NCI-H446 treated with DMSO at 0.1 percent for 48 hours (cell line): ENCODE measurements at places on chromosomes 3 and 15.

DNA sequence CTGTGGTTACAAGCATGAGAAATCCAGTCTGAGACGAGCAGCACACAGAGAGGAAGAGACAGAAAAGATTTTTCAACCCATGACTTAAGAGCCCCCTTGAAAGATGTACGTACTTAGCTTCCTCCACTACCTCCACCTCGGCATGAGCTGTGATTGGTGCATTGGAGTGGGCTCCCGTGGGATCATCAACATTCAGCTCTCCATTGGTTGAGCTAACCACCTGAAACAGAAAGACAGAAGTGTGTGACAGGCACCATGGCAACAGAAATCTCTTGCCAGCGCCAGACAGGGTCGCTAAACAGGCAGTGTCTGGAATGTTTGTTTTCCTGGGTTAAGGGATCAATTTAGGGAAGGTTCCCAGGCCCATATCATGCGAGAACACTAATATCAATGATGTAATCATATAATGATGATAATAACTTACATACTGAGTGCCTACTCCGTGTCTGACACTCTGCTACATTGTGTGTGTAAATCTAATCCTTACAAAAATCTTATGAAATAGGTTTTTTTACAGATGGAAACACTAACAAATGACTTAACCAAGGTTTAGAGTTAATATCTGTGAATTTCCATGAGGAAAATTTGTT lies 17.5 kb upstream of the PPIB start:
- DNase-seq = no peak

DNA sequence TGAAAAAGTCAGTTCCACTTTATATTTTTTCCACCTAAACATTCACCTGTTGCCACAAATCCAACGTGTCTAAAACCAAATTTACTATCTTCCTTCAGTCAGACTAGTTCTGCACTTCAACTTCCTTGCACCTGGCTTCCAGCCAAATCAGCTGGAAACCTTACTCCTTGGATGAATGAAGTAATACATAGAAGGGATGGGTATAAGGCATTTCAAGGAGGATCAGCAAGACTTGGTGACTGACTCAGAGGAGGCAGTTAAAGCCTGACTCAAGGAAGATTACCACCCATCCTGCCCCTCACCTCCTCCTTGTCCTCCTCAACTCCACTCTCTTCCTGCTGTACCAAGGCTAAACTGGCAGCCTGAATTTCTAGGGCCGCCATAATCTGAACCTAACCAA lies 37.1 kb downstream of the QTRT2 start:
- DNase-seq = no peak

- no peak for DNase-seq
Observed at GRCh38 chr15:27722102-27722501, 377.0 kb downstream of the OCA2 start.

DNA sequence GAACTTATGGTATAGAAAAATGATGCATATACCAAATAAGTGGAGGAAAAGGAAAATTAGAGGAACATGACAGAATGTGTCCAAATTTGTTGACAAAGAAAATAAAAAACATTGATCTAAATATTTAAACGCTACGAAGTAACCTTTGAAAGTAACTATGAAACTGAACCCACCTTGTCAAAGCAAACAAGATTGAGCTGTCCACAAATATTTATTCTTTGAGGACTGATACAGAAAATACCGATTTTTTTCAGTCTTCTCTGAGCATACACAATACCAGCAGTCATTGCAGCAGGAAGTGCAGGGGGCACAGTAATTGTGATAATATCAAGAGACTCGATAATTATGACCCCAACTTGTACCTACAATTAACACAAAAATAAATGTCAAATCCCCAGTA lies 40.0 kb downstream of the ATP13A3 start:
- no peak for DNase-seq

DNA sequence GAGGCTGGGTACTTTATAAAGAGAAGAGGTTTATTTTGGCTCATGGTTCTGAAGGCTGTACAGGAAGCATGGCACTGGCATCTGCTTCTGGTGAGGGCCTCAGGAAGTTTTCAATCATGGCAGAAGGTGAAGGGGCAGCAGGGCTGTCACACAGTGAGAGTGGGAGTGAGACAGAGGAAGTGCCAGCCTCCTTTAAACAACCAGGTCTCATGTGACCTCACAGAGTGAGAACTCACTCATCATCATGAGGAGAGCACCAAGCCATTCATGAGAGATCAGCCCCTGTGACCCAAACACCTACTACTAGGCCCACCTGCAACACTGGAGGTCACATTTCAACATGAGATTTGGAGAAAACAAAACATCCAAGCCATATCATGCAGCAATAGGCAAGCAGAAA lies 9.3 kb upstream of the RFTN1 start:
- DNase-seq = no peak

- DNase-seq = no peak
Observed at GRCh38 chr3:42749753-42750231, 23.3 kb downstream of the CCDC13 start.

- DNase-seq = no peak
Observed at GRCh38 chr3:189192725-189193124, 21.0 kb downstream of the TPRG1 start.

- DNase-seq = no peak
Observed at GRCh38 chr3:64242435-64242834, 17.2 kb upstream of the PRICKLE2 start.

GRCh38 chr15:89196994-89197393 lies 24.4 kb downstream of the RLBP1 start:
- no peak for DNase-seq

- DNase-seq = no peak
Observed at GRCh38 chr3:69494185-69494584, 108.3 kb upstream of the FRMD4B start.

- DNase-seq = no peak
Observed at GRCh38 chr3:183022936-183023516, 42.7 kb upstream of the DCUN1D1 start.

DNA sequence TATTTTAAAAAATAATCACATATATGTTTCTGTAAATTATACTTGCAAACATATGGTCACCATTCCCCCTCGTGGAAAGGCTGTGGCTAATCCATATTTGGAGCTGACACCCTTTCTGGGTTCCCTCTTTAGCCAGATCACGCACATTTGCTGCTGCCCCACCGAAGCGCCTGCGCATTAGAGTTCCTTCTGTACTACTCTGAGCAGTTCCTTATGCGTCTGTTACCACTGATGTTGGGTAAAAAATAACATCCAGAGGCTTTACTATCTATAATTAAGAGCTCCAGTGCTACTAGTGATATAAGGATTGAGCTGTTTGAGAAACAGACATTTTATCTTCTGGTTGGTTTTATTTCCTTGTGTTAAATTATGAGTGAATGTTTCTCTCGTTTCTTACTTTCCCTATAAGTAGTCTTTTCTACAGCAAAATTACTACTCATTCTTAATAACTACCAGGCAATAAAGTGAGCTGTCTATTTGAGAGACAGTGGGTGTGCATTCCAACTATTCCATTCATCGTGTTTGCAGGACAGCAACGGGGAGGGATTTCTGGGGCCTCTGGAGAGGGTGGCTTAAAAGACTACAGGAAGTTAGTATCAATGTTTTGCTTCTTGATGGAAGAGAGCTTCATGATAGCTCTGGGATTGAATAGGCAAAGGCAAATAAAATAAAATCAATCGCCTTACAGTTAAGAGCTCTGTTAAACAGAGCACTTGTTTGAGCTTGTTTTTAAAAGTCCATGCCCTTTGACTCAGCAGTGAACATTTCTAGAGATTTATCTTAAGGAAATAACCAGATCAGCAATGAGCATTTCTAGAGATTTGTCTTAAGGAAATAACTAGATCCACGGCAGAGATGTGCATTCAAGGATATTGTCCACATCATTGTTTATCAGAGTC lies 245.2 kb downstream of the CD47 start:
- DNase-seq = no peak

- no peak for DNase-seq
Observed at GRCh38 chr15:69392352-69392751, 21.8 kb upstream of the KIF23 start.

GRCh38 chr15:52670087-52670486 lies 9.1 kb downstream of the ATOSA start:
- DNase-seq = no peak

DNA sequence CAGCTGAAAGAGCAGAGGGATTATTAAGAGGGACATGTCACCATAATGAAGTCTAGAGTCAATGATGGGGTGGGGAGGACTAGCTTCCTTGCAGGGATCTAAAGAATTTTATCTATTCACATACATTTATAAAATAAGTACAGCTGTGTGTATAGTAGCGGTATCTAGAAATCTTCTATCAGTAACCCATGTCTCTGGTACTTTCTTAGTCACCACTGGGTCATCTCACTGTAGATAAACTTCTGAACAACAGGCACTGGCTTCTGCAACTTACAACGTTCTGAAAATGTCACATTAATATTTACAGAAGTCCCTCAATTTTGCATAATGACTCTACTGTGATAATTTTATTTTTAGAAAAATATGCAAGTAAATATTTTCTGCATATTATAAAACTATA lies 401.7 kb downstream of the TBC1D5 start:
- DNase-seq = no peak

DNA sequence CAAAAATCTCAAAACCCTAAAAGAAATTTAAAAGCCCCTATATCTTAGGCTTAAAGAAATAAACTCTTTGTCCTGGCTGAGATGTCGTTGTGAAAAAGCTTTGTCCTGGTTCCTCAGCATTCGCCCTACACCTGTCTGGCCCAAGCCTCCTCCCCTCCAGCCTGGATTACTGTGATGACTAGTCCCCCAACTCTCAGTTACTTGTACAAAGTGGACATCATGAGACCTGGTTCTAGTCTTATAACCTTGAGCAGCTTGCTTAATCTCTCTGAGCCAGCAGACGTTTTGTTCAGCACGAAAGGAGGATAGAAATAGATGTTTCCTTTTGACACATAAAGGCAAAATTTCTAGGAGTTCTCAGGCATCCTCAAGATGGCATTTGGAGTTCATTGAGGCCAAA lies 51.6 kb downstream of the FILIP1L start:
- no peak for DNase-seq

DNA sequence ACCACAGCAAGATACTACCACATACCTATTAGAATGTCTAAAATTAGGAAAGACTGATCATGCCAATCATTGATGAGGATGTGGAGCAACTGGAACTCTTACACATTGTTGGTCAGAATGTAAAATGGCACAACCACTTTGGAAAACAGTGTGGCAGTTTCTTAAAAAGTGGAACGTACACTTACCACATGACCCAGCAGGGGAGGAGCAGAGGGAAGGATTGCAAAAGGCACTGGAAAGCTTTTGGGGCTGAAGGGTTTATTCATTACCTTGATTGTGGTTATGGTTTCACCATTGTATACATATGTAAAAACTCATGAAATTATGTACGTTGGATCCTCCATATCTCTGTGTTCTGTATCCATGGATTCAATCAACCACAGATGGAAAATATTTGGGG lies 3.3 kb upstream of the EHD4 start:
- DNase-seq = no peak

- no peak for DNase-seq
Observed at GRCh38 chr3:161420746-161421145, 49.4 kb upstream of the SPTSSB start.

DNA sequence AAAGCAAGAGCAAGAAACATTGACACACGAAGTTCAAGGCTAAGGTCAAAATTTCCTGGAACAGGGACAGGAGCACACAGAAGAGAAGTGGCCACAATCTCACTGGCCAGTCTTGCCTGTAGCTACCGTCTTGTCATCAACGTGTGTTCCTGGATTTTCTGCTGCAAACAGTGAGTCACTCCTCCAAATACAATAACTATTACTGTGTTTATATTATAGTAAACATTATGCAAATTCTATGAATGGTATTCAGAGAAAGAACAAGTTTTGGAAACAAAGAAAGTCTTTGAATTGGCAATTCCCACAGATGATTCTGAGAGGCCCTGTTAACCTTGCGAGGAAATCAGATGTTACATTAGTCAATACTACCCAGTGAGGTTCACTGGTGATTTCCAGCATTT lies 220.5 kb downstream of the FAM43A start:
- no peak for DNase-seq

- no peak for DNase-seq
Observed at GRCh38 chr15:59224474-59224873, 17.8 kb downstream of the LDHAL6B start.

DNA sequence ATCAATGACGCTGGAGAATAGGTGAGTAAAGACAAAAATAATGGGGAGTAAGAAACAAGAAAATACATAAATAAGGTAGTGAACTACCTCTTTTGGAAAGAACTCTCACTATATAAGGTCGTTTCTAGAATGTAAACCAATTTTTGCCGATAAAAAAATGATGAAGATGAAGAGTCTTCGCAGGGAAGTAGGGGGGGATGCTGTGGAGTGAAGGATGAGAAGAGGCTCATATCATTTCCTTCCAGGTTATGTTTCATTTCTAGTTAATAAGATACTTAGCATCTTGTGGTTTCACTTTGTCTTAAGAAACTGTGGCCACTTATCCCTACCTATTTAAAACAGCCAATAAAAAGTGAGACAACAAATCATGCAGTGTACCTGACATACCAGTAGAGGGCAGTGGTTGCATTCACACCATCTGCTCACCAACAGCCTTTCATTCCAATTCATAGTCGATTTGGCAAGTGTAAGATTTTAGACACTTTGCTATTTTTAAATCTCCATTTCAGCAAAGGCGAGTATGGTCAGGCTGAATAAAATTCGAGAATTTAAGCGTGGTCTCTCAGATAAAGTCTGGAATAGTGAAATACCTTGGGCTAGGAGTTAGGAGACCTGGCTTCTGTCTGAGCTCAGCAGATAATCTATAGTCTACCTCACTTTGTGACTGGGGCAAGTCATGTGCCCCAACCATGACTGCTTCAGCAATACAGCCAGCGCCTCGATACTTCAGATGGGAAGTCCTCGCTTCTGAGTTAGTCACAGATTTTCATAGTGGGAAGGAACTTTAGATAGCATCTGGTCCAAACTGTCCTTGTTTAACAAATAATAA lies 28.9 kb upstream of the ICE2 start:
- DNase-seq = peak; percentile 50

DNA sequence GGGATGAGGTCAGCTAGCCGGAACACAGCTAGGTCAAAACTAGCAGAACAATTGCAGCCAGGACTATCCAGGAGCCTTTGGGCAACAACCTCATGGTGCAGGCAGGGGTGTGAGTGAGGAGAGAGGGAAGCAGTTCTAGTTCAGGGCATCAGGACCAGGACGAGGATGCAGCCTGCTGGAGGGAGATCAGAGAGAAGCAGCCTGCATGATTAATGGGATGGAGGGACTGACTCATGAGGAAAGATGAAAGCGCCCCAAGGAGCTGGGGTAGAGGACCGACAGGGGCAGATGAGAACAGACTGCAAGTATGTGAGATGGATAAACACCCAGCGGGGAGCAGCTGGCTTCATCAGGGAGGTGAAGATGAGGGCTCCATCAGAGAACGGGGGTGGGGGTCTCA lies 37.9 kb upstream of the LRTM1 start:
- DNase-seq = no peak

DNA sequence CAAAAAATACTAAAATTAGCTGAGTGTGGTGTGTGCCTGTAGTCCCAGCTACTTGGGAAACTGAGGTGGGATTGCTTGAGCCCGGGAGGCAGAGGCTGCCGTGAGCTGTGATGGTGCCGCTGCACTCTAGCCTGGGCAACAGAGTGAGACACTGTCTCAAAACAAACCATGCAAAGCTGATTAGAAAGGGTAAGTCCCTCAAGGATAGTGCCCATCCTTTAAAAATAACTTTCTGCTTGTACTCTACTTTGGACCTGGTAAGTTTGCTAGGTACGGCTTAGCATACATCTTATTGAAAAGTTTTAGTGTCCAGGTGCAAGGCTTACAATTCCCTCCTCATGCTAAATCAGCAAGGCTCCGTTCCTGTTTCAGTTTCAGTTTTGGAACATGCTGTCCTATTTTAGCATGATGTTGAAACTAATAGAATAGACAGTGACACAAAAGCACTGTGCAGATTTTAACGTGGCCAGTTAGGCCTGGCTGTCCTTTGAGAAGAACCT lies 21.4 kb downstream of the FEM1B start:
- DNase-seq = no peak
